B cell (primary cell): ENCODE measurements at places on chromosomes 16 and 17. TPM values are rescaled to one million over a fixed set of nuclear protein-coding genes. Genes with fewer than 3 reads are reported as not detected.

GRCh38 chr17:73343168-73343634 lies 31.4 kb upstream of the CDC42EP4 start:
- no peak for DNase-seq

DNA sequence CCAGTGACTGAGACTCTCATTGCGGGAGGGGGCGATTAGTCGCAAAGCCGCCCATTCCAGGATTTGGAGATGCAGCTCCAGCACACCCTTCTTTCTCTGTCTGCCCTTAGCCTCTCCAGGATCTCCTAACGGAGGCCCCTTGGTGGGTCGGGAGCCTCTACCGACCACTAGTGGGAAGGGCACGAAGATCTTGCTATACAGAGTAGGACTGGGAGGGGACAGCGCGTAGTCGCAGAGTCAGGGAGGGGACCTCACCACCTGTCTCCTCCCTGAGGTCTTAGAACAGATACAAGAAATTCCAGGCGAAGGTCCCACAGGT lies 588 bp upstream of the SMTNL2 start:
- no peak for DNase-seq

DNA sequence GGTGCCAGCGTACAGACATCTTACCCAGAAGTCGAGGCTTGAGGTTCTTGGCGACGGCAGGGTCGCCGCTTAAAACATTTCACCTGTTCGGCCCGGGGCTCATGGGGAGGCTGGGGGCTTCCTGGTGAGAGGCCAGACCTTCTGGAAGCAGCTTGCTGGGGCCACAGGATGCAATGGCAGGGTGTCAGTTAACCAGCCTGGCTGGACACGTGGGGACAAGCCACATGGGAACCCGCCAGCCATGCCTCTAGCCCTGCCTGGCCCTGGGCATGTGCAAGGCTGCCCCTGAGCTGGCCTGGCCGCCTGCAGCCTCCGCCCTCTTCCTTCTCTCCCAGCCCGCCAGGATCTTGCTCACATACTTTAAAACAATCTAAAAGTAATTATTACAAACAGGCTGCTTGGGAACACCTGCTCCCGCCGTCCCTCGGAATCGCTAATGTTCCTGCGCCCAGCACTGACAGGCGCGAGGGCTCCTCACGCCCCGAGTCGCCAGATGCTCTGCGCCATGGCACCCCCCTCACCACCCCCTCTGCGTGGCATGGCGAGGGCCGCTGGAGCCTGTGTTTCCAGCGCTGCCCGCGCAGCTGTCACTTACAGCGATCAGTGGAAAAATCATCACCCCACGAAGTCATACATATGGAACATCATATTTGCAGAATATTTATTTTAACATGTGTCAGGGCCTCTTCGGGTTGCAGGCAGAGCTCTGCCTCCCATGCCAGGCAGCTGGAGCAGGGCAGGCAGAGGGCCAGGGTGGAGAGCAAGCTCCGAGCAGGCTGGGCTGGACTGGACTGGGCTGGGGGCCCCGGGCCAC lies 188.7 kb upstream of the GSE1 start:
- DNase-seq, result no peak

DNA sequence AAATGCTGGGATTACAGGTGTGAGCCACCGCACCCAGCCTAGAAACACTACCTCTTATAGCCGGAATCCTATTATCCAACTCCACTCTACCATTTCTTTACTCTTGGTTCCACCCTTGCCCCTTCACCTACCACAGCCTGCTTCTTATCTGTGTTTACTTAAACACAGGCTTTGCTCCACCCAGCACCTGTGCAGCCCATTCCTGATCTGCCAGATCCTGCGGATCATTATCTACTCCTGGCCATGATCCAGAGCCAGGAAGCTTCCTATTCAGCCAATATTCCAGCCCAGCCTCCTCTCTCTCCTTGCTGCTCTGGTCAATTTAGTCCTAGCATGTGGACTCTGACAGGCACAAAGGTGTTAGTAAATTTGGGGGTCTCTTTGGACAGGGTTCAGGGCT lies 98.8 kb upstream of the MED13 start:
- no peak for DNase-seq

- DNase-seq, result no peak
Observed at GRCh38 chr16:55015181-55015913, 84.7 kb downstream of the IRX5 start.

DNA sequence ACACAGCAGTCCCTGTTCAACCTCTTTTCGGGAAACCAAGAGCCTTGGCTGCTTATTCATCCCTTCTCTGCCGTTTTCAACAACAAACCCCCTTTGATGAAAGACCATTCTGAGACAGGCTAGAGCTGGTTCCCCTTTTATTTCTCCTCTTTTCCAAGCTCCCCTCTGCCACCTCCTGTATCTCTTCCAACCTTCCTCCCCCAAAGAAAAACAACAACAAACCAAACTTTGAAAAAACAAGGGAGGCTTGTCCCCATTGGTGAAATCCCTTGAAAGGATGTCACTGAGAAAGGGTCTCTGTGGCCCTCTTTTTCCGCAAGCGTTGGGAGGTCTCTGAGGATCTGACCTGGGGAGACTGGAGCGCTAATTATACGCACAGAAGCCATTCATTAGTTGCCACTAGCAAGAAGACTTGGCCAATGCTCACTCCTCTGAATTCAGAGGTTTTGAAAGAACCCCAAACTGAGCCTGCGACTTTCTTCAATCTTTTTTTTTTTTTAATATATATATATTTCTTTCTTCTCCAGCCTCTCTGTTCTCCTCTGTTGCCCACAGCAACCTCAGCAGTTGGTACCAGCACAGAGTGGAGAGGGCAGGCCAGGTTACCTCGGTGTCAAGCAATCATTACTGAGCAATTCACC lies 101.4 kb downstream of the PITPNC1 start:
- DNase-seq, result no peak

- peak; percentile 26 for DNase-seq
Observed at GRCh38 chr17:51230306-51230705, 29.5 kb downstream of the MBTD1 start.

GRCh38 chr17:2701161-2701995 lies 10.2 kb downstream of the CLUH start:
- DNase-seq, result no peak

- no peak for DNase-seq
Observed at GRCh38 chr16:85445779-85446222, 167.3 kb upstream of the GSE1 start.

DNA sequence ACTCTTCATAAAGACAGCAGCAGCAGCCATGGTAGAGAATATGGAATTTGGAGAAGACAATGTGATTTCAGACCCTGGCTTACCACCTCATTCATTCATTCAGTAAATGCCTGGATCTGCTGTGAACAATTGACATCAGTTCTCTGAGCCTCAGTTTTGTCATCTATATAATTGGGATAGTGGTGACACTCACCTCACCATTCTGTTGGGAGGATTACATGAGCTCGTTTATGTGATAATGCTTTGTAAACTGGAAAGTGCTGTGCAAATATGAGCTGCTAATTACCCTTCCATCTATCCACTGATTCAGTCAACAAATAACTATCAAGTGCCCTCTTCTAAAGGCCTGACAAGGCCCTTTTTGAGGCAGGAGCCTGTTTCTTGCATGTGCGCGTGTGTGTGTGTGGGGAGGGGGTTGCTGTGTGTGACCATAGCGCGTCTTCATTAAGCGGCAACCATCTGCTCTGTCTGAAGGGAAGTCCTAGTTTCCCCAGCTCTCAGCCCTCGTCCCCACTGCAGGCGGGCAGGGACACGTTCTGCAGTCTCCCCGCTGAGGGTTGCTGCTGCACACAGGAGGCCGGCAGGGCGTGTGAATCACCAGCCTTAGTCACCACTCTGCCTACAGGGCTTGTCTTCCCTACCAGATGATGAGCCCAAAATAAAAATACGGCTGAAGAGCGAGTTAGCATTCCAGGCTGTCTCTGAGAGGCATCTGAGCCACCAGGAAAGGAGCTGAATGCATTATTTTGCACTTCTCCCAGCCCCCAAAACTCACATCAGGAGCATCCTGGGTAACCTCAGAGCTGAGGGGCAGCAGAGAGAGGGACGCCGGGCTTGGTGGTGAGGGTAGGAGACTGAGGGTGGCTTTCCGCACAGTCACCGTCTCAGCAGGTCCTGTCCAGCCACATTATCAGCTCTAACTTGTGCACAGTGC lies 19.9 kb downstream of the ARL4D start:
- no peak for DNase-seq

GRCh38 chr16:78749745-78750268 lies 650.4 kb downstream of the WWOX start:
- DNase-seq, result peak; percentile 54

- DNase-seq, result no peak
Observed at GRCh38 chr17:78114831-78115723, 13.5 kb downstream of the TMC6 start.

- peak; percentile 74 for DNase-seq
Observed at GRCh38 chr17:30477774-30478115, 537 bp downstream of the GOSR1 start.

DNA sequence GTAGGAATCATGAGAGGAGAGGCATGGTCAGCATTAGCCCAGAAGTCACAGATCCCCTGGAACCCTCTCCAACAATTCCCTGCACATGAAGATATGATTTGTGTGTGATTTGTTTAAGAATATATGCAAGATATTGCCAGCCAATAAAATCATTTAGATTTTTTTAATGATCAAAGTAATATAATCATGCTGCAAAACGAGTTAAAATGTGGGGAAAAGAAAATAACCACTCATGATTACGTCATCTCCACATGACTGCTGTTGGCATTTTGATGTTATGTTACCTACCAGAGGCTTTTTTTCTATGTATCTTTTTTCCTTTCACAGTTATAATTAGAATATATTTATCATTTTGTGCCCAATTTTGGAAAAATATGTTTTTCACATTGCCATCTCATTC lies 22.4 kb downstream of the SLC35G3 start:
- DNase-seq, result no peak

DNA sequence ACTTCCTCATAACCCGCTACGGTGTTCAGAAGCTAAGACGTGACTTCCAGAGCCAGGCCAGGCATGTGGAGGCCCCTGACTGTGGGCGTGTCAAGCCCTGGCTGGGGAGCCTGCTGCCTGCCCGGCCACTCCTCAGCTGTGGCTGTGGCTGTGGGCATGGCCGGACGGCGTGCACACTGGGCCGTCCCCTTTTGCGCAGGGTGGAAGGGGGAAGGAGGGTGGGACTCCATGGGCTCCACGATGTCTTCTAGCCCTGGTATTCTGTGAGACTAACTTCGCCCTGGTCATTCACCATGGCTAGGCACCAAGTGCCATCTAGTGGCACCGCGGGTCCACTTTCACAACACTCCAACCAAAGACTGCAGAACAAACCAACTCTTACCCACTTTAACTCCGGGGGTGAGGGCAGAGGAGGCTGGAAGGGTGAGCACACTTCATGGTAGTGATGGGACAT lies 67.9 kb downstream of the N4BP1 start:
- peak; percentile 62 for DNase-seq

DNA sequence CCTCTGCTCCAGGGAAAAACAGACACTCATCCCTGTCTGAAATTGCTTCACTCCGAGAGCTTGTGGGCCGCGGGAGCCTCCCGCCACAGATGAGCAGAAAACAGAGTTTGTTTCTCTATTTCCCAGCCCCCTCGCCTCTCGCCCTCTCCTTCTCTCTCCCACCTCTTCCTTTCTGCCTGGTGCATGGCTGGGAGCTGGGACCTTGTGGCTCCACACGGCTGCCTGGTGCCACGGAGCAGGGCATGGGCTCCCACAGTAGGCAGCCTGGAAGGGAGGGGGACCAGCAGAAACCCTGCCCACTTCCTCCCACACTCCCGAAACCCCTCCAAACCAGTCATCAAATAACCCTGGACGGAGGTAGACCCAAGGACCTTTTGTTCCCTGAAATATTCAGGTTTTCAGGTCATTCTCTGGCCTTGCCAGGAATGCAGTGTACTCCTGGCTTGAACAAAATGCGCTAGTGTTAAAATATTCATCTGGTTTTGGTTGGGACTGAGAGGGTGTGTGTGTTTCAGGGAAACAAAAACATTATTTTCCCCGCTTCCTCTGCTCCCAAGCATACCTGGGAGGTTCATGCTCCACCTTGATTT lies 204.9 kb downstream of the C16orf78 start:
- no peak for DNase-seq

DNA sequence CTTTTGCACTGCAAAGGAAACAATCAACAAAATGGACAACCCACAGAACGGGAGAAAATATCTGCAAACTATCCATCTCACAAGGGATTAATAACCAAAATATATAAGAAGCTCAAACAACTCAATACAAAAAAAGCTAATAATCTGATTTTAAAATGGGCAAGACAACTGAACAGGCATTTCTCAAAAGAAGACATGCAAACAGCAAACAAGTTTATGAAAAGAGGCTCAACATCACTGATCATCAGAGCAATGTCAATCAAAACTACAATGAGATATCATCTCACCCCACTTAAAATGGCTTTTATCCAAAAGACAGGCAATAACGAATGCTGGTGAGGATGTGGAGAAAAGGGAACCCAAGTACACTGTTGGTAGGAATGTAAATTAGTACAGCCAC lies 34.8 kb downstream of the SYNRG start:
- DNase-seq, result no peak

- DNase-seq, result no peak
Observed at GRCh38 chr17:39016193-39017153, 49.3 kb upstream of the FBXO47 start.

GRCh38 chr16:19710191-19710908 lies 7.7 kb downstream of the KNOP1 start:
- DNase-seq, result no peak

GRCh38 chr17:68310152-68310551 lies 18.9 kb downstream of the ARSG start:
- DNase-seq, result no peak

- no peak for DNase-seq
Observed at GRCh38 chr16:9932000-9932399, 250.2 kb downstream of the GRIN2A start.

- DNase-seq, result no peak
Observed at GRCh38 chr16:52834736-52835465, 217.8 kb downstream of the CHD9NB start.

DNA sequence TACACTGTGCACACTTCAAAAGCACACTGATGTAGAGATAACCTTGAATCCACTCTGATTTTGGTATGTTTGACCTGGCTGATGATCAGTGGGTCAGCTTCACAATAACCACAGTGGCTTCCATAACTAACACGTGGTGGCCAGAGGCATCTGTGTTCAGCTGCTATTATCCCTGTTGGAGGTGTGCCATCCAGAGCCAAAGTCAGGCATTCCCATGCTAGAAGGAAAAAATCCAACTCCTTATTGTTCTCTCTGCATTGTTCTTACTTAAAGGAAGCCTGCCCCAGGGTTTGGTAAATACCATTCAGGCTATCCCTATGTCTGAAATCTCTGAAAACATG lies 127.3 kb upstream of the MON1B start:
- no peak for DNase-seq

- peak; percentile 65 for DNase-seq
Observed at GRCh38 chr16:58025351-58026138, at the start of gene MMP15. TSS of gene MMP15 (plus strand) at chr16:58025754. CDS start at chr16:58026351, 597 bp downstream.

STH gene
- polyA plus RNA-seq, result not detected in 2 replicates

ZNF385C gene
- 0.33 and 0.40 TPM in 2 replicates for polyA plus RNA-seq

TSPAN10 gene
- polyA plus RNA-seq, result 0.34 and 0.45 TPM in 2 replicates

CPNE7 gene
- polyA plus RNA-seq, result 0.51 and 1.0 TPM in 2 replicates

FBXW10B gene
- 0.07 and 0.10 TPM in 2 replicates for polyA plus RNA-seq

PRSS36 gene
- 0.20 and 1.0 TPM in 2 replicates for polyA plus RNA-seq

DNAH17 gene
- polyA plus RNA-seq, result 0.01 and 0.04 TPM in 2 replicates

NPIPA2 gene
- polyA plus RNA-seq, result 1.5 and 3.9 TPM in 2 replicates

CEP295NL gene
- polyA plus RNA-seq, result 0.09 TPM in 1 of 2 replicates, not detected in the other
